Amygdala (tissue), 56 donors: ENCODE measurements at places on chromosomes 11 and 22.

GRCh38 chr22:39833610-39834009 lies 60.0 kb downstream of the ENTHD1 start:
- no peak for DNase-seq

- DNase-seq = no peak
These were observed 41.9 kb downstream of the MORC2 start for GRCh38 chr22:30926706-30927105.

GRCh38 chr11:41031551-41032060 lies 427.8 kb downstream of the LRRC4C start:
- no peak for DNase-seq

DNA sequence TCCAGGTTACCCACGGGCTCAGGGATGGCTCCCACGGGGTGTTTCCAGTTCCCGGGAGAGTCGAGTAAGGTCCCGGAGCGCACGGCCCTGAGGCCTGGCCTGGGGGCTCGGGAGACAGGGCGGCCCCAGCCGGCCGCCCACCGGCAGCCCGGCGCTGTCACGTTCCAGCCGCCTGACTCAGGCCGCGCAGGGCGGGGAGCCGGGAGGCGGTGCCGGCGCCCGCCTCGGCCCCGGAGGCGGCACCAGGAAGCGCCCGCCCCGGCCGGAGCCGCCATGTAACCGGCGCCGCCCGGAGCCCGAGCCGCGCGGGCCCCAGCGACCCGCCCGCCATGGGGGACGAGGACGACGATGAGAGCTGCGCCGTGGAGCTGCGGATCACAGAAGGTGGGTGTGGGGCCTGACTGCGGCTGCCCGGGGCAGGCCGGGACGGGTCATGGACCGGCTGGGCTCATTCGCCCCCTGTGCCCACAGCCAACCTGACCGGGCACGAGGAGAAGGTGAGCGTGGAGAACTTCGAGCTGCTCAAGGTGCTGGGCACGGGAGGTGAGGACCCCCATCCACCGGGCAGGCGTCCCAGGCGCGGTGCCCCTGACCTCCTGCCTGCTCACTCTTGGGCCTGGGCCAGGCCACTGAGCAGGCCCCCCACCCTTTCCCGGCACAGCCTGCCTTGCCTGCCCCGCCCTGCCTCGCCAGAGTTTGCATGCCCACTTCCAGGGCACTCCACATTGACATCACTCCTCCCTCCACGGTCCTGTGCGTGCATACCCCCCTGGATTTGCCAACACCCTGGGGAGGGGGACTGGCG lies at the start of gene RPS6KA4:
Gene RPS6KA4 (plus strand): TSS at position 256 of the 805 bp plus-strand sequence. CDS start 74 bp downstream, at position 330.
- peak; percentile 80 for DNase-seq

DNA sequence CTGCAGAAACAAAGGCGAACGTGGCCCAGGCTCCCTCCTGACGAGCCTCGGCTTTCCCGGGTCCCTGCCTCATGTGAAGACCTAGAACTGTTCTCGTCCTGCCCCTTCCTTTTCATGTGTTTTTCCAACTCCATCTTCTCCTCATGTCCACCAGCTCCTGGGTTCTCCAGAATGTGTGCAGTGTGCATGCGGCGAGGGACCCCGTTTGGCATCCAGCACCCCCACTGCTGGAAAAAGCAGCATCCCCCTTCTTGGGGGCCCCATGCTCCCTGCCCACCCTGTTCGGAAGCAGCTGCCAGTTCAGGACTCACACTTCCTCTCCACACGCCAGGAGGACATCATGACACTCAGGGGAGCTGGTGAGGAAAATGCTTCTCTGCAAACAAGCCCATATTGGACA lies 313.5 kb downstream of the BRD1 start:
- no peak for DNase-seq

DNA sequence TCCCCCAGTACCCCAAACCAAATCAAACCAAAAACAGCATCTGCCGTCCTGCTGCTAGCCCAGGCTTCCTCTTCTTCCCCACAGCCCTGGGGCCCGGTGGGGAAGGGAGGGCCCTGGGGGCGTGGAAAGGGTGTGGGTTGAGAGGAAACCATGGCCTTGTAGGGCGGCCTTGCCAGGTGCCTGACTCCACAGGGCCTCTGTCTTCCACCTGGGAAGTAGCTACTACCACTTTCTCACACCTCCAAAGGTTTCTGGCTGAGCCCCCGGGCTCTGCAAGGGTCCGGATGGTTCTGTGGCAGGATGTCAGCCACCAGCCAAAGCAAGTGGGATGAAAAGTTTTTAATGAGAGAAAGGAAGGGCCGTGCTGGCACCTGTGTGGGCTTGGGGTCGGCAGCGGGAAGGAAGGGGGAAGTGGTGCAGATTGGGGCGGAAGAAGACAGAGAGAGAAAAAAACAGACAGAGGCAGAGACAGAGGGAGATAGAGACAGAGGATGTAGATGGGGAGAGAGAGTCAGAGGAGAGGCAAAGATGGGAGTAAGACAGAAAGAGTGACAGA lies 10.5 kb downstream of the TPST2 start:
- no peak for DNase-seq

DNA sequence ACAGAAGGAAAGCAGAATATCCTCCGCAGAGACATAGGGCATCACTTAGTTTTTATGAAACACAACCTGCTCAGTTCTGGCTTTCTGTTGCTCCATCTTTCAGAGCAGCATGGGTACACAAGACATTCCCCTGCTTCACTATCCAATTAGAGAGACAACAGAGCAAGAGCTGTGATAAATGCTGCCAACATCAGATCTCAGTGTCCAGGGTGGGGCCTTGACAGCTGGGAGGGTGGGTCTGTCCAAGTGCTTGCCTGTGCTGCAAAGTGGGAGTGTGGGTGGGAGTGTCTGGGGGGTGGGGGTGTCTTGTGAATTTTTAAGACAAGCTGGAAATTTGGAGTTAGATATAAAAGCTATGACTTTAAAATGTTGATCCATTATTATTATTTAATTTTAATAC lies 369.6 kb downstream of the TENM4 start:
- DNase-seq = no peak
